ENCODE measurements at places on chromosomes 1 and 21. TPM values are rescaled to one million over a fixed set of nuclear protein-coding genes. Genes with fewer than 3 reads are reported as not detected.

DNA sequence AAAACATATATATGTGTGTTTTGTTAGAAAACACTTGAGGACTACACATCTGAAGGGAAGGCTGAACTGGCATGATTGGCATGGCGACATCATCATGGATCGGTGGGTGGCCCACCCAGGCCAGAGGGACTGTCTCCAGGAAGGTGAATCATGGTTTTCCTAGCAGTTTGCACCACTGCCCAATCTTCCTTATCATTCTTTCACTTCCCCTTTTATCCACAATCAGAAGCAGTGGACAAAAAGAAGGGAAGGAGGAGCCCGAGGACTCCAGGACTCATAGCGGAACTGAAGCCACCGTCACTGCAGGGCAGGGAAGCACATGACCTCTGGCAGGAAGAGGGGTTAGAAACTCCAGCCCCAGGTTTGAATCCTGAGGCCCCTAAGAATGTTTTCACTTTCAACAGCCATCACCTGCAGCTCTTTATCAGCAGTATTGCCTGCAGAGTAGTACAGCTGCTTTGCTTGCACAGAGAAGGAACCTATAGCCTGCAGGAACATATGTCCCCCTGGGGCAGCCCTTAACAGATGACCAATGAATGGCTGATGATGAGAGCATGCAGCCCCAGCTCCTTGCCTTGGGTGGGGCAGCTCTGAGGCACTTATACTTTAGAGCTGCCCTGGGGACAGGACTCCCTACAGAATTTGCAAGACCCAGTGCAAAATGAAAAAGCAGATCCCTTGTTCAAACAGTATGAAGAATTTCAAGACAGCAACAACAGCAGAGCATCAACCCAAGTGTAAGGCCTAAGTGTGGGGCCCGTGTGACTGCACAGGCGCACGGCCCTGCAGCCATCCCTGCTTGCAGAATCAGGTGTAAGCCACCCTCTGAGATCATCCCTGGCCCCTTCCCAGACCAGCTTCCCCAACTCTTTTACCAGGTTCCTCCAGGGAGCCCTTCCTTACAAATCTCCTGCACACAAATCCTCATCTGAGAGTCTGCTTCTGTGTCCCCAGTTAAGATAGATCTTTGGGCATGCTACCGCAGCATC is 241.8 kb upstream of the IRF2BP2 start:
- no peaks in the 10 kb centered on the region for H3K36me3 ChIP-seq
- DNase-seq = peak; percentile 45
- peak overlapping the region; percentile 53 for H3K27ac ChIP-seq
- no peaks in the 10 kb centered on the region for H3K27me3 ChIP-seq

GRCh38 chr1:225004396-225004795 is 74.9 kb downstream of the DNAH14 start:
- no peaks in the 10 kb centered on the region for H3K4me1 ChIP-seq
- H3K27me3 ChIP-seq = no peaks in the 10 kb centered on the region
- H3K4me3 ChIP-seq = no peak overlapping the region
- no peaks in the 10 kb centered on the region for H3K36me3 ChIP-seq

- no peak for DNase-seq
- H3K27me3 ChIP-seq = no peaks in the 10 kb centered on the region
- no peak overlapping the region for H3K27ac ChIP-seq
- H3K4me1 ChIP-seq = peaks cover 8% of the 10 kb centered on the region
- no peak overlapping the region for H3K4me3 ChIP-seq
- peaks cover 12% of the 10 kb centered on the region for H3K36me3 ChIP-seq
Measured at GRCh38 chr1:25897754-25898153, 8.5 kb downstream of the STMN1 start.

GRCh38 chr1:47532921-47533792 is 95.3 kb downstream of the FOXD2 start:
- peaks cover 6% of the 10 kb centered on the region for H3K4me1 ChIP-seq
- H3K27me3 ChIP-seq = no peaks in the 10 kb centered on the region
- peak overlapping the region; percentile 61 for H3K27ac ChIP-seq
- peak; percentile 42 for DNase-seq
- no peaks in the 10 kb centered on the region for H3K36me3 ChIP-seq

GRCh38 chr1:3002349-3003038 is 18.8 kb upstream of the ACTRT2 start:
- H3K36me3 ChIP-seq = no peaks in the 10 kb centered on the region
- no peak overlapping the region for H3K4me3 ChIP-seq
- H3K27me3 ChIP-seq = peaks cover 3% of the 10 kb centered on the region
- H3K4me1 ChIP-seq = no peaks in the 10 kb centered on the region
- DNase-seq = no peak

DNA sequence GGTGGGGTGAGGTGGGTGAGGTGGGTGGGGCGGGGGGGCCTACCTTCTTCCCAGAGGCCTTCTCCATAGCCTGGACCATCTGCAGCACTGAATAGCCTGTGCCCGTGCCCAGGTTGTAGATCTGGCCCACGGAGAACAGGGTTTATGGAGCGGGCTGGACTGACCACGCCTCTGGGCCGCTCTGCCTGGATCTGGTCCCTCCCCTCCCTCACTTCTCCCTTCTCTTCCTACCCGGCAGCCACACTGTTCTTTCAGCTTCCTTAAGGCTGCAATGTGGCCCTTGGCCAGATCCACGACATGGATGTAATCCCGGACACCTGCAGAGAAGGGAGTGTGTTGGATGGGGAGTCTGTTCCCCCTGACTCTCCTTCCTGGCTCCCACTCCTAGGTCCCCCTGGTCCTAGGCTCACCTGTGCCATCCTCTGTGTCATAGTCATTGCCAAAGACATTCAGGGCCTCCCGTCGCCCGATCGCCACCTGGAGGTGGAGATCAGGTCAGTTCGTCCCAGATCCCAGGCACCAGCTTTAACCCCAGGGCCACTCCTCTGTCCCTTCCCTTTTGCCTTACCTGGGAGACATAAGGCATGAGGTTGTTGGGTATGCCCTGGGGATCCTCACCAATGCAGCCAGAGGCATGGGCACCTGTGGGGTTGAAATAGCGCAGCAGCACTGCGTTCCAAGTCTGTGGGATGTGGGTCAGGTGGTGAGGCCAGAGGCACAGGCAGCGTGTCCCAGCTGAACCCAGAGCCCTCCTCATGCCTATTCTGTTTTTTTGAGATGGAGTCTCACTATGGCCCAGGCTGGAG is 3.9 kb downstream of the GALE start:
- no peaks in the 10 kb centered on the region for H3K27me3 ChIP-seq
- no peak overlapping the region for H3K4me3 ChIP-seq
- H3K4me1 ChIP-seq = peaks cover 19% of the 10 kb centered on the region
- no peak overlapping the region for H3K27ac ChIP-seq
- no peaks in the 10 kb centered on the region for H3K36me3 ChIP-seq

DNA sequence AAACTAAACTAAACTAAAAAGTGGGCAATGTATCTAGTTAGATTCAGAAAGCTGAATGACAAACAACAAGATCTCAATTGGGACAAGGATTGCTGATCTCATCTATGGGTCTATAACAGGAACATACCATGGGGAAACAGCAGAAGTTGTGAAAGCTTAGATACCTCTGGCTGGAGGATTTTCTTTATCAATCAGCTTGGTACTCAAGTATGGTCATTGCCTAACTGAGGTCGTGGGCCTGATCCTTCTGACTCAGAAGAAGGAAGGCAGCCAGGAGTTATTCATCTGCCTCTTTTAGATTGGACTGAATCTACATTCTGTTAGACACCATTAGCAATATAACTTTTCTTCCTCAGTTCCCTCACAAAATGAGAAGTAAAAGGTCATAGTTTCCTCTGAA is 39.7 kb downstream of the DNTTIP2 start:
- H3K27ac ChIP-seq = no peak overlapping the region
- no peak overlapping the region for H3K4me3 ChIP-seq

DNA sequence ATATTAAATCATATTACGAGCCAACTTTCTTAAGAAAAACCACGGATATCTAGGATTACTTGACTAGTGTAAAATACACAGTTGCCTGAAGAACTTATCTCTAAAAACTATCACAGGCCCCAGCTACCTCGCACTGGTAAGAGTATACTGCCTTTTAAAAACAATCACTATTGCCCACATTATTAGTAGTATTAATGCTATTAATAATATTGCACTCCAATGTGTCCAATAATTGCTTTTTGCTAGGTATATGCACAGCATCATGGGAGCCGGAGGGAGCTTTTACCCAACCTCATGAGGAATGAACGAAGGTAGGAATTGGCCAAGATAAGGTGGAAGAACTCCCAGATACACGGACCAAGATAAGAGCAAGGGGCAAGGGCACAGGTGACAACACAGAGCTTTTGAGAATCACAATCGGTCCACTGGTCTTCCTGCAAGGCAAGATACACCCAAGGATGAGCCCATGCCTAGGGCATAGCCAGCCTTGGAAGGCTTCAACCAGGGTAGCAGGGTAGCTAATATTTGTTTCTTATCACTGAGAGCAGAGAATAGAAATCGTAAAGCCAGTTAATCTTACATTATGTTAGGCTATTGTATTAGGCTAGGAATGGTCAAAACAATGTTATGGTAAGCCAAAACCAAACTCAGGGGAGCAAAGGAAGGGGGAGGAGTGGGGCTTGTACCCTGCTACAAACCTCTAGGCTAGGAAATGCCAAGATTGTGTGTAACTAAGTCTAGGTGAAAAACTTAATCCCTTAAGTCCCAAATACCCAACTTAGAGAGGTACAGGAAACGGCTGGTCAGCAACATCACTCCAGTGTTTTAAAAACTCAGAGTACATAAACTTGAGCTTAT is 9.4 kb downstream of the GLUL start:
- no peak overlapping the region for H3K4me3 ChIP-seq
- DNase-seq = no peak
- H3K27me3 ChIP-seq = no peaks in the 10 kb centered on the region
- H3K36me3 ChIP-seq = no peaks in the 10 kb centered on the region

DNA sequence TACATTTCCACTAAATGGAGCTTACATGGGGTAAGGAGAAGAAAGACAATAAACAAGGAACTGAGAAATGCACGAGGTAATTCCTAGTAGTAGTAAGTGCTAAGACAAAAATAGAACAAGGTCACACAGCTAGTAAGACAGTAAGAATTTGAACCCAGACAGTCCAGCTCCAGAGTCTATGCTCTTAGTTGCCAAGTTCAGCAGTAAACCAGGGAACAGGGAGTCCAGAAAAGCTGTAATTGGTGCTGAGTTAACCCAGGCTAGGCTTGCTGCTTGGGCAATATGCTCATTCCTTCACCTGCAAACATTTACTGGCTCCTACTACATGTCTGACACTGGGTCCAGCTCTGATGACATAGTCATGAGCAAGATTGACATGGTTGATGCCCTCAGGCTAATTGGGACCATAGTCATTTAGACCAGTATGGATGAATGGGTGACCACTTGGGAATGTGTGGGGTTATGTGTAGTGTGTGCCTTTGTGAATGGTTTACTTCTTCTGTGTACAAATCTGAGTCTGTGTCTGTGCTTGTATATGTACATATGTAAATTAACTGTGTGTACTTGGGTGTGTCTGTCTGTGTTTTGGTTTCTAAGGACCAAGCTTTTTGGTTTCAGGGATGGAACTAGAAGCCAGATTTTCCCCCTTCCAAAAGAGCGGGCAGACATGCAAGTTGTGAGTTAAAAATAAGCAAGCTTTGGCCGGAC is 2.0 kb downstream of the GPX7 start:
- H3K4me3 ChIP-seq = no peak overlapping the region
- DNase-seq = no peak
- no peaks in the 10 kb centered on the region for H3K27me3 ChIP-seq
- H3K27ac ChIP-seq = no peak overlapping the region

DNA sequence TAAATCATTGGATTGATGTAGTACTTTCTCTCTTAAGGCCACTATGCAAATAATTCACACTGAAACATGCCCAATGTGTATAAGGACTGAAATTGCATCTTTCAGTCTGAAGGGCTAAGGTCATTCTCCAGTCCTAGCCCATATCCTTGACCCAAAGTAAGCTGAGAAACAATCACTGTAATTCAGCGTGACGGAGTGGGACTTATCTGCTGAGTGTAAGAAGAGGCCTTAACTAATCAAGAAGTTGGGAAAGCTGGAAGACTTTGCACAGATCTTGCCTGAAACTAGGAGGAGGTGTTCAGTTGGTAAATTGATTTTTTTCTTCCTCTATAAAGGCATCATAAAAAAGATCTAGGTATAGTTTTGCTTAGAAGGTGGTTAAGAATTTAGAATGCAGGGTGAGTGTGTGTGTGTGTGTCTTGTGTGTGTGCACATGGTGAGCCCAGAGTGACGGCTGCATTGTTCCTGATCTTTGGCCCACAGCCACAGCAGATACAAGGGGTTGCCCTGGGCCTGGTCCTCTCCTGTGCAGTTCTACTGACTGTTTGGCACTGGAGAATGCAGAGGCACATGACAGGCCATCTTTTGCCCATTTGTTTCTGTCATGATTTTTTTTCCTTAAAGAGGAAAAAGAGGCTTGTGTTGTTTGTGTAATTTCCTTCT is 13.3 kb upstream of the PPP2R5A start:
- no peaks in the 10 kb centered on the region for H3K36me3 ChIP-seq
- no peak for DNase-seq
- H3K27ac ChIP-seq = no peak overlapping the region
- H3K4me3 ChIP-seq = no peak overlapping the region
- H3K27me3 ChIP-seq = no peaks in the 10 kb centered on the region

DNA sequence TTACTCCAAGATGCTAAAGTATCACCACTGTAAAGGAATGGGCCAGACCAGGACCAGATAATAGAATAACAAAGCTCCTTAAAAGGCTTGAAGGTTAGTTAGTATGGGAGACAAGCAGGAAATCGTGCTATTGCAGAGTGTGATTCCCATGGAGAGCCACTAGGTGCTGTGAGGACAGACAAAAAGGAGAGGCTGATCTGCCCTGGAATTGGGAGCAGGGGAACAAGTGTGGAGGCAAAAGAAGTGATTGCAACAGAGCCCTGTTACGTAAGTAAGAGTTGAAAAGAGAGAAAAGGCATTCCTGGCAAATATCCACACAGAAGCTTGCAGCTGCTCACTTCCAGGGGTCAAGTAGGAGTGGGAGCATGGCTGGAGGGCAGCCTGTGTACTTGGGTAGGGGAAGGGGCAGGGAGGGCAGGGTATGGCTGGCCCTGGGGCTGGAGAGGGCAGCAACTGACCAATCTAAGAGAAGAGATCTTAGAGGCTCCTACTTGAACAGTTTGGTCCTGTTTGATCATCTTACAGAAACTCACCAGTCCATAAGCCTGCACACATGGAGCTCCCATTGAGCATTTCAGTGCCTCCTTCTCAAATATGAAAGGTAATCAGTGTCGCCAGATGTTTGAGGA is 207.7 kb upstream of the GJB5 start:
- H3K4me3 ChIP-seq = no peak overlapping the region
- DNase-seq = no peak
- no peaks in the 10 kb centered on the region for H3K36me3 ChIP-seq
- no peaks in the 10 kb centered on the region for H3K27me3 ChIP-seq

- no peak overlapping the region for H3K4me3 ChIP-seq
- peak overlapping the region; percentile 37 for H3K27ac ChIP-seq
- peak; percentile 14 for DNase-seq
- no peaks in the 10 kb centered on the region for H3K27me3 ChIP-seq
- H3K4me1 ChIP-seq = no peaks in the 10 kb centered on the region
Measured at GRCh38 chr21:45032332-45032731, 42.0 kb upstream of the ADARB1 start.

C1orf141 gene
- total RNA-seq = not detected

AGPAT3 gene
- 39.8 TPM for total RNA-seq

LORICRIN gene
- total RNA-seq = not detected

GBP3 gene
- total RNA-seq = 20.5 TPM

ETNK2 gene
- total RNA-seq = 11.5 TPM

P3H1 gene
- 35.0 TPM for total RNA-seq

ITSN1 gene
- total RNA-seq = 33.9 TPM
